Fibroblast of skin of right quadriceps (primary cell): ENCODE measurements at places on chromosomes 4 and X.
A peak's percentile ranks its signal among the peaks of the same experiment; 100 is the strongest.

- no peak for DNase-seq
These were observed 46.8 kb upstream of the RADX start for GRCh38 chrX:106564986-106565385.

GRCh38 chr4:164874789-164875188 lies 2.2 kb upstream of the APELA start:
- DNase-seq = no peak

DNA sequence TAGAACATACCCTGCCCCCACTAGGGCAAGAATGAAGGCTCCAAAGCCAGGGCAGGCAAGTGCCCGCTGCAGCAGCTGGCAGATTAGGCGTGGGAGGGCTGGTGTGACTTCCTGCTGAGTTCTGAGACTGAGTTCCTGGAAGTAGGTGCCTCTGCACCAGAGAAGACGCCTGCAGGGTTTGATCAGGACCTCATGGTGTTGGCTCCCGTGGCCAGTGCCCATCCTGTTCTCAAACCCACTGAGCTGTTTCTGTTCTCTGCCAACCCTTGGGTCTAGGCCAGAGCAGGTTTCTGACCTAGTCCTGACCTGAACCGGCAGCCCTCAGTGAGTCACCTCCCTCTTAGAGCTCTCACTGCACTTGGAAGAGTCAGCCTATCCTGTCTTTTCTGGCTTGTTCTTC lies 220.7 kb downstream of the HS6ST2 start:
- DNase-seq = no peak

DNA sequence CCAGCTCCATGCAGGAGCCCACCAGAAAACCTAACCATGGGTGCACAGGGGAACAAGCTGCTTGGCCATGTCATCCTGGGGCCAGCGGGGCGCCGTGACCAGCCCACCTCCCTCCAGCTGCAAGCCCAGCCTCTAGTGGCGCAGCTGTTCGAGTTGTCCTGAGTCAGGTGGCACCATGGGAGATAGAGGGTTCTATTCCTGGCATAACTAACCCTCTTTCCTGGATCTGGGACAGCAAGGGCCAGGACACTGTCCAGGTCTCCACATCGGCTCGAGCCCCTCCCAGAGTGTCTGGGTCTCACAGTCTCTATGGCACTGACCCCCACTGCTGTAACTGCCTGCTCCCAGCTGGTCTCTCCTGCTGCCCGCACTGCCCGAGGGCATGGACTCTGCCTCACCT lies 16.7 kb downstream of the ABLIM2 start:
- DNase-seq = no peak

DNA sequence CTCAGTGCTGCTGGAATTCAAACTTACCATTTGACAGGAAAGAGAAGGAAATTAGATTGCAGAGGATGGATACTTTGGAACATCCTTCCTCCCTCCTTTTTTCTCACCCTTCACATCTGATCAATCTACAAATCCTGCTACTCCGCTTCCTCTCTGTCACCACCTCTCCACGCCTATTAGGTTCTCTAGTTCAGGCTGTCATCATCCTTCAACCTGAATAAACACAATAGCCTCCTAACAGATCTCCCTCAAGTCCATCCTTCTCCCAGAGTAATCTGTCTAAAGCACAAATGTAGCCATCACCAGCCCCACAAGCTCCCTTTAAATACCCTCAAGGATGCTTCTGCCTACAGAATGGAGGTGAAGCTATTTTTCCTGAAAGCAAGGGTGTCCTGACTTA lies 20.0 kb upstream of the SLAIN2 start:
- no peak for DNase-seq

DNA sequence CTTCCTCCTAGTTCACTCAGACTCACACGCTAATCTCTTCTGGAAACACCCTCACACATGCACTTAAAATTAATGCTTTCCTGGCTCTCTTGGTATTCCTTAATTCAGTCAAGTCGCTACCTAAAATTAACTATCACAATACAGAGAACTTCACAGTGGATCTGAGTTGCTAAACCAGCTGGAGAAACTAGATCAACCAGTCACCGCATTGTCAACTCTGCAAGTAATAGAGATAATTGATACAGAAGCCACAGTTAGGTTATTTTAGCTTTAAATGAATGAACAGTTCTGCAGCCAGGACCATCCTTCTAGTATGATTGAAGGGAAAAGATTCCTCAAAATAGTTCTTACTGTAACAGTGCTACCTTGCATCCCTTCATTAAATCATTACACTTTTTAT lies 6.0 kb upstream of the TBC1D9 start:
- no peak for DNase-seq

GRCh38 chrX:54116391-54116790 lies 66.7 kb downstream of the FAM120C start:
- DNase-seq = no peak

DNA sequence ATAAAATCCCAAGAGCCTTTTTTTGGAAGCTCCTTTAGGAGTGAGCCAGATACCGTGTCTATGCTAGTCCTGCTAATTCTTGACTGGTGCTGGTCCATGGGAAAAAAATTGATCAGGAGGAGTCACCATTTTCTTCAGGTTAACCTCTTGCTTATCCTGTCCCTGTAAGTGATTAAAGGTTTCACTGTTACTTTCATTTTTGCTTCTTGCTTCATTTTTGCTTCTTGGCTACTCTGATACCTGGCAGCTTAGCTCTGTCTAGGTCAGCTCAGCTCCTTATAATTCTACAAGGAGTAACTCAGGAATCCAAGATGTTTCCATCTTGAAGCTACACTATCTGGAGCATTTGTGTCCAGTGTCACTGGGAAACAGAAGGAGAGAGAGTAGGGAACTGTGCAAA lies 45.7 kb downstream of the AFM start:
- DNase-seq = no peak

DNA sequence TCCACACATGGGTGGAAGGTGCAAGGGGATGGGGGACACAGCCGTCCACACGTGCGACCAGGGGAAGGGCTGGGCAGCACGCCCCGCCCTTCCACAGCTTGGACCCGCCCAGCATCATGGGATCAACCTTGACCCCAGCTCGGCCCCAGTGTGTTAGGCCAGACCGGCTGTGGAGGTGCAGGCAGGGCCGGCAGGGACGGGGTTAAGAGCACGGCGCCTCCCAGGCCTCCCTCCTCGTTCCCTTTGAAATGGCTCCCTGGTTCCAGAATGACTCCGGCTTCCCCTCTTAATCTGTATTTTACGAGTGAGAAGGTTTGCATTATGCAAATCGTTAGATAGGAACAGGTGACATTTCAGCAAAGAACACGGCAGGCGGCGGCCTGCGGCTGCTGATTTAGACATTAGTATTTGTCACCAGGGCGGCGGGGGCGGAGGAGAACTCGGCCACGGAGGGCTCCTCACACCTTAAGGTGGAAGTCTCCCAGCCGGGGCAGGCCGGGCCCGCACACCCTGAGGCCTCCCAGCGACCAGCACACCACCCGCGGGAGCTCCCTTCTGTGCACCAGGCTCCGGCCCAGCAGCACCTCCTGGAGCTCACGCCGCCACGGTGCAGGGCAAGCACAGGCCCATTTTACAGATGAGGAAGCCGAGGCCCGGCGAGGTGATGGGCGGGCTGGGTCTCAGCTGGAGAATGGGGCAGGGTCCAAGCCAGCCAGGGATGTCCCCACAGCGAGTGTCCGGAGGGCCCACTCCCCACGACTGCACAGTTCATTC lies 116.1 kb downstream of the FAM53A start:
- no peak for DNase-seq

GRCh38 chr4:114366368-114366767 lies 232.2 kb upstream of the UGT8 start:
- DNase-seq = peak; percentile 60
